CD4-positive, alpha-beta memory T cell (primary cell): ENCODE measurements at places on chromosomes 5 and 9.
A peak's percentile ranks its signal among the peaks of the same experiment; 100 is the strongest.

DNA sequence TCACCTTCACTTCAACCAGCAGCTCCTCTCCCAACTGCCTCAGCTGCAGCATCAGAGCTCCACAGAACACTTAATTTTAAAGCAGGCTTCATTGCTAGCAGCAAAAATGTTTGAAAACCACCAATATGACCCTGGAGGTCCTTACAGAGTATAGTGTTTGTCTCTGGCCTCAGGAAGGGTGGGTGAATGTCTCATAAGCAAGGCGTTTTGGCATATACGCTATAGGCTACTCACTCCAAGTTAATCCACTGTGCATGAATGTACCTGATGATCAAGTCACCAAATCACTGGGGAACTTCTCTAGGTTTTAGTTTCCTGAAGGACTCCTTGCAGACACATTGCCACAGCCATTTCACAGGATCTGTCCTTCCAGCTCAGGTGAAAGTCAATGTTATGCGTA lies 125.3 kb downstream of the GABBR2 start:
- DNase-seq, result no peak

DNA sequence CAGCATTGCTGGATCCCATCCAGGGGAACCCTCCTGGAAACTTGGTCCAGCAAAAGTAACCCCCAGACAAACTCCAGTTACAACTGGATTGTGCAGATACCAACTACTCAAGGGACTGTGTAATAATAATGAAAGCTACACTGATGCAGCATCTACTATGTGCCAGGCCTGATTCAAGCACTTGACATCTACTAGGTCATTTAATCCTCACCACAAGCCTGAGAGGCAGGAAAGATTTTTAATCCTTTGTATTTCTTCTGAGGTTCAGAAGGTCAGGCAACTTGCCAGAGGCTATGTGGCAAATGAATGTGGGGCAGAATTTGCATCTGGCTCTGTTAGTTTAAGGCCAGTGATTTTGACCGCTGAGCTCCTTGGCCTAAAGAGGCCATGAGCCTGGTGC lies 29.5 kb upstream of the FOXI1 start:
- DNase-seq, result no peak

- DNase-seq, result no peak
These were observed 152.7 kb downstream of the ADCY2 start for GRCh38 chr5:7548596-7548995.

DNA sequence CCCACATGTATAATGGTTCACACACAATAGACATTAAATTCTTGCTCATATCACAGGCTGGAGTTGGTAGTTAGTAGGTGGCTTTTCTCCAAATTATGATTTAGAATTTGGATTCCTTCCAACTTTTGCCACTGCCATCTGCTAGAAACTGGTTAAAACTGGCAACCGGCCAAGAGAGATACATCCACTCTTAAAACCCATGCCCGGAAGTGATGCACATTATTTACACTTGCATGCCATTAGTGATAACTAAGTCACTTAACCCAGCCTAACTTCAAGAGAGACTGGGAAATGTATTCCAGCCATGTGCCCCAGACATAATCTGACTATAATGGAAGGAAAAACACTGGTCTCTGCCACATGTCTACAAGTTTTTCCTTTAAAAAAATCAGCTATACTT lies 395.7 kb upstream of the SEMA6A start:
- DNase-seq, result no peak

DNA sequence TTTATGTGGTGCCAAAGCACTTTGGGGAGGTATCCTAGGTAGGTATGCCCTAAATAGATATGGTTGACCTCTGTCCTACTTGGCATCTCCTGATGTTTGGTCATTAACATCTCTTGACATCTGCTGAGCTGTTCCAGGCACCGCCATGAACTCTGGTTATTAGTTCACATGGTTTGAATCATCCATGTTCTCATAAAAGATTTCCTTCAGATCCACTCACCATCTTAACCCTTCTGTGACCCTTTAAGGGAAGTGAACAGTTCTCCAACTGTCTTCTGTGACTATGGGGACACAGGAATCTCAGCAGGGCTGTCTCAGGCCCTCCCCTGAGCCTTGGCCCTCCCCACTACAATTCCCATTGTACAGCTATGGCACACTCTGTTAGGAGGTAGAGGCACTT lies 167.7 kb downstream of the CDH6 start:
- DNase-seq, result no peak

DNA sequence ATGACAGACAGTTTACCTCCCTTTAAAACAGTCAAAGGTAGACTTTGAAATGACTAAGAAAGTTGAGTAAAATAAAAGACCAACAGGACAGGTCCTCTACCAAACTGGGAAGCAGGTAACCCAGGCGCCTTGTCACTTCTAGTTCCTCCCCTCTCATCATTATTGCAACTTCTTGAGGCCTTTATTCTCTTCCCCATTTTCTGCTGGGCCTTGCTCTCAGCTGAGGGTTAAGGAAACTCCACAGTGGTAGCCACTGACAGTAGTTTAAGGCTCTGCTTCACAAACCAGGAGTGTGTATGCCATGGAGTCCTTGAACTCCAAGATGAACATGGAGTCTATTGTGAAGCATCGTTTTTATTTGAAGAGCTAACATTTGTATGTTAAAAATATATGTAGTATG lies 36.9 kb upstream of the TCERG1 start:
- no peak for DNase-seq

GRCh38 chr5:180251887-180252286 lies 40.0 kb downstream of the MAPK9 start:
- no peak for DNase-seq

DNA sequence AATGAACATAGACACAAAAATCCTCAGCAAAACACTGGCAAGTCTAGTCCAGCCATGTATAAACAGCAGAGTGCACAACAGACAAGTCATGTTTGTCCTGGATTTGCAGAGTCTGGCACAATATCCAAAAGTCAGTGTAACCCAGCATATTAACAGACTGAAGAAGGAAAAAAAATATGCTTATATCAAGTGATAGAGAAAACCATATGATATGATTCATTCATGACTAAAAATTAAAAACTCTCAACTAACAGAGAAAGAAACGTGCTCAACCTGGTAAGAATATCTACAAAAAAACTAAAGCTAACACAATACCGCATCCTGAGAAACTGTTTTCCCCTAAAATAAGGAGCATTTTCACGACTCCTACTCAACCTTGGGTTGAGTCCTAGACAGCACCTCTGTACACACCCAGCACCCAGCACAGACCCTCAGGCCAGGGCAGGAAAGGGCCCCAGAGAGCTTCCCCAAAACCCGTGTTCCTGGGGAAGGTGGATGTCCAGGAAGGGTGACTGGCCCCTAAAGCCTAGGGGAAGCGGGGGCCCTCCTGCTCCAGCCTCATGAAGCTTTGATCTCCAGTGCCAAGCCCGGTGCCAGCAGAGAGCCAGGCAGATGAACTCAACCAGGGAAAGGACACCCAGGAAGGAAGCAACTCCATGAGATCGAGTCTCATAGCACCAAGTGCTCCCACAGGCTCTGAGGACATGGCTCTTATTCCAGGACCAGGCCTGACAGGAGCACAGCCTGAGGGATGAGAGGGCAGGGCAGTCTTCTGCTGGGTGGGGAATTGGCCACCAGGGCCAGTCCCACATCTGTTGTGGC lies 38.9 kb downstream of the ADAMTS2 start:
- no peak for DNase-seq

GRCh38 chr9:27835746-27836145 lies 262.5 kb upstream of the C9orf72 start:
- no peak for DNase-seq

DNA sequence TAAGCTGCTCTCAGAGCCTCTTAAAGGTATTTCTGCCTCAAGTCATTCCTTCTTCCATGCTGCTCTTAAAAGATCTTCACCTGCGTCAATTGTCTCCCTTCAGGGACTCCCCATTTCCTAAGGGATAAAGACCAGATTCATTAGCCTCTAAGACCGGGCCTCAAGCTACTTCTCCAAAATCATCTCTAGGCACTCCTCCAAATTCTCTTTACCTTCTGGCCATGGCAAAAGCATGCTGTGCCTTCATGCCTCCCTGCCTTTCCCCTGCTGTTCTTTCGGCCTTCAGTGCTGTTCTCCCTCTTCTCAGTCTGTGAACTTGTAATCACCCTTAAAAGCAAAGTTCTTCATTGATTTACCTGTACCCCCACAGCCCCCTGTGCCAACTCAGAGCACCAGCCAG lies 4.4 kb downstream of the TMOD1 start:
- DNase-seq, result no peak

DNA sequence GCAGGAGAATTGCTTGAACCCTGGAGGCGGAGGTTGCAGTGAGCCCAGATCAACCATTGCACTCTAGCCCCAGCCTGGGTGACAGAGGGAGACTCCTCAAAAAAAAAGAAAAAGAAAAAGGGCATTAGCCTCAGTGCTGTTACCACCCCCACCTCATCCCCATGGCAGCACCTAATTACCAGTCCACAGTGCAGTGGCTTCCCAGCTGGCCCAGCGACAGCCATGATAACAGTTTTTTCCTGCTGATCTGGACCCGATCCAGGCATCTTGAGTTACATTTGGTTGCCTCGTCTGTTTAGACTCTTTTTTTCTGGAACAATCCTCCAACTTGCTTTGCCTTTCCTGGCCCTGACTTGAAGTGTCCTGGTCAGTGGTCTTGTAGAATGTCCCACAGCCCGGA lies 24.4 kb downstream of the NCS1 start:
- peak; percentile 2 for DNase-seq

GRCh38 chr5:54722846-54723433 lies 205.4 kb downstream of the SNX18 start:
- DNase-seq, result no peak
